ENCODE measurements at places on chromosomes 6 and 20.

DNA sequence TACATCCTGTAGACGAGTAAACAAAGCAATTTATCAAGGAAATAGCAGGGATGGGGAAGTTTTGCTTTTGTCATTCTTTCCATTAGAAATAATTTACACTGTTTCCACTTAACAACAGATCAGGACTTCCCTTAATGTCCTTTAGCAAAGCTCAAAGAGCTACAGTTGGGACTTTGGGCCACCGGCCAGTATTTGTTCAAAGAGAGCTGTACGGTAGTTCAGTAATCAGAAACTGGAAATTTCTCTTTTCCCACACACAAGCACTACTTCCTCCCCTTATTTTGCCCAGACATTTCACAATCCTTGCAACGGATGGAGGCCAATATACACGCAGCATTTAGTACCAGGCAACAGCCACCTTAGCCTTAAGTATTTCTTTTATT is 12.1 kb upstream of the HINT3 start:
- no peaks in the 10 kb centered on the region for H3K27me3 ChIP-seq
- peak; percentile 68 for DNase-seq
- peak overlapping the region; percentile 64 for H3K27ac ChIP-seq
- H3K4me1 ChIP-seq = peaks cover 11% of the 10 kb centered on the region
- H3K36me3 ChIP-seq = no peaks in the 10 kb centered on the region
- H3K4me3 ChIP-seq = no peak overlapping the region

GRCh38 chr6:35620706-35621105 is 68.0 kb downstream of the FKBP5 start:
- H3K27ac ChIP-seq = no peak overlapping the region
- DNase-seq = no peak
- H3K4me1 ChIP-seq = peaks cover 32% of the 10 kb centered on the region

DNA sequence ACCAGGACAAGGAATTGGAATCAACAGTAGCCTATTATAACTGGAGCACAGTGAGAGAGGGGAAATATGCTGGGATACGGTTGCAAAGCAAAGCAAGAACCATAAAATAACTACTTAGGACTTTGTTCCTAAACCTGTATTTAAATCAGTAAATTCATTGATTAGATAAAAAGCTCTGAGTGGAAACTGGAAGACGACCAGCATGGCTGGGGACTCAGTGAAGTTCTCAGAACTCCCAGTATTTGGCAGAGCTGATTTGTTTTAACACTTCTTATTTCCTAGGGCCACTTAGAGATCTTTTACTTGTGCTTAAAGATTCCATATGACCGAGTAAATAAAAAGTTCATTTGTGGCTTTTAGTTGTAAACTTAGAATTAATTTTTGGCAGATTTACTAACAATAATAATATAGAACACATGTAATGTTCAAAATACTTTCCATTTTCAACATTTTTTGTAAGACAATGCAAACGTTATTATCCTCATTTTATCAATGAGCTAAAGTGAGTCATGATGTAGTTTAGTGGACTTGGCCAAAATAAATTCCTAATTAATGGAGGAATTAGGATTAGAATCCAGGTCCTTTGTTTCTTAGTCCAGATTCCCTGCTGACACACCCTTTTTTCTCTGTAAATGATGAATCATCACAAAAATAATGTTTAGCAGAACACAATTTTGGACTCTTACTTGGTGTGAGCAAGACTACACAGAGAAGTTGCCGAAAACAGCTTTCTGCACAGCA is 392.9 kb downstream of the GJA1 start:
- no peaks in the 10 kb centered on the region for H3K4me1 ChIP-seq
- H3K27ac ChIP-seq = no peak overlapping the region
- no peak overlapping the region for H3K4me3 ChIP-seq
- DNase-seq = no peak

- no peaks in the 10 kb centered on the region for H3K27me3 ChIP-seq
- H3K27ac ChIP-seq = peak overlapping the region; percentile 79
- peaks cover 4% of the 10 kb centered on the region for H3K4me1 ChIP-seq
Measured at GRCh38 chr20:45912344-45912682, 358 bp upstream of the PLTP start.

- H3K27me3 ChIP-seq = no peaks in the 10 kb centered on the region
- H3K4me3 ChIP-seq = no peak overlapping the region
- no peaks in the 10 kb centered on the region for H3K4me1 ChIP-seq
- DNase-seq = no peak
Measured at GRCh38 chr6:31641370-31641769, 11.1 kb downstream of the BAG6 start.
